ENCODE measurements at places on chromosomes 1 and 21. TPM values are rescaled to one million over a fixed set of nuclear protein-coding genes. Genes with fewer than 3 reads are reported as not detected.

GRCh38 chr1:228471762-228472398, 15.3 kb upstream of the RNF187 start:
- no peak for DNase-seq

DNA sequence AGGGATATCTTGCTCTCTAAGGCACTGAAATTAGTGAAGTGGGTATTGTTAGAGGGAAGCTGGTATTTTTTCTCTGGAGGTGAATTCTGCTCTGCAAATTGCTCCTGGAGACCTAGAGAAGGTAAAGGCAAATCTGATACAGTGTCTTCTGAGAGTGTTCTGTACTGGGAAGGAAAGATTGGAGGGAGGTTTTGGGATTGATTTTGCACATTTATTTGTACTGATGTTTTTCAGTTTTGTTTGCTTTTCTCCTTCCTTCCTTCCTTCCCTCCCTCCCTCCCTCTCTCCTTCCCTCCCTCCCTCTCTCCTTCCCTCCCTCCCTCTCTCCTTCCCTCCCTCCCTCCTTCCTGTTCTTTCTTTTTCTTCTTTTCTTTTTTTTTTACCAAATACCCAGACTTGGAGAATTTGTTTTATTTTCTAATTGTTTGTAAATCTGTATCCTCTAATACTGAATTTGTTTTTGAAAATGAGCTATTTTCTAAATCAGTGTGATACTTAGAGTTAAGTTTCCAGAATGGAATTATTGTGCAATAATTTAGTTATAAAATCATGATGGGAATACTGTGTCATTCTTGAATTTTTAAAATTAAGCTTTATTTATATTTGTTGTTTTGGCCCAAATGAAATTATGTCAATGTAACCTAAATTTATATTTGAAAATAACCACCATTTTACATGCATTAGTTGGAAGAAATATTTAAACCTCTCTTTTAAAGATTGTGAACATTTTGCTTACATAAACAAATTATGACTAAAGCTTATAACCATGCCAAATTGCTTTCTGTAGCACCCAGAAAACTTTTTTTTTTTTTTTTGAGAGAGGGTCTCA, 4.9 kb downstream of the CMPK1 start:
- no peak for DNase-seq

- DNase-seq, result no peak
Observed at GRCh38 chr1:179976970-179977651, 22.5 kb downstream of the CEP350 start.

DNA sequence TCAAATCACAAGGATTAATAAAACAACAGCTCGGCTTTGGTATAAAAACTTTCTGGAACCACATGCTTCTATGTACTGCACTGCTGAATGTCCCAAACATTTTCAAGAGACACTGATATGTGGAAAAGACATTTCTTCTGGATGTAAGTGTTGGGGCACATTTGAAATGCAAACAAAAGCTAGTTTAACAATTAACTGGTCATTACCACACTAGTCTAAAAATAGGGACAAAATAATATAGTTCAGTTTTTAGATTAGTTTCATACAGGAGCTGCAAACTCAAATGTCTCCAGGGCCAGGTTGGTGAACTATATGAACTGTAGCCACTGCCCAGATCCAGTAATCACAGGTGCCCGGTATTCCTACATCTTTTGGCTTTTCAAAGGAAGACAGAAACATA, 3.2 kb downstream of the IL23R start:
- DNase-seq, result no peak

GRCh38 chr1:81430955-81431623, 369.6 kb upstream of the ADGRL2 start:
- no peak for DNase-seq

- no peak for DNase-seq
Observed at GRCh38 chr21:36800734-36801133, 101.8 kb downstream of the SIM2 start.

DNA sequence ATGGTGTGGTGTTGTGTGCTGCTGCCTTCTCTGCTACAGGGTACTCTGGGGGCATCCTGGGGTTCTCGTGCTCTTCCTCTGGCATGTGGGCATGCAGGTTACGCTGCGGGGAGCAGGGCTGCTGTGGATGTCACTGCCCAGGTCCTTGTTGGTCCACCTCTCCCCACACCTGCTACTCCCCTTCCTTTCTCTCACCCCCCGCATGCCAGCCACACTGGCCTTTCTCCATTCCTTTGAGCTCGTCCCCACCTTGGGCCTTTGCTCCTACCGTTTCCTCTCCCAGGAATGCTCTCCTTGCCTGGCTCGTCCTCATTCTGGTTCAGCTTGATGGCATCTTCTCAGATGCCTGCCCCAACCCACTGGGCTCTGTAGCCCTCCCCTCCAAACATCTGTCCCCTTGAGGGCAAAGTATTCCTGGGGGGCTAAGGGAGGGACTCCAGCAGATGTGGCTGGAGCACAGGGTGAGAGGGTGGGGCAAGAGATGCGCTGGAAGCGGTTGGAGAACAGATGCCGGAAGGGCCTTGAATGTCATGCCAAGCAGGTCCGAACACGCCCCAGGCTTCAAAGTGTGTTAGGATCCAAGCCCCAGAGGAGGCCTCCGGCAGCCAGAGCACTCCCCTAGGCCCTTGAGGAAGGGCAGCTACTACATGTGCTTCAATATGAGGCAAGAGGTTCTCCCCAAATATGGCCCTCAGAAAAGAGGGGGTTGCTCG, 23.4 kb downstream of the DMRTB1 start:
- no peak for DNase-seq

DNA sequence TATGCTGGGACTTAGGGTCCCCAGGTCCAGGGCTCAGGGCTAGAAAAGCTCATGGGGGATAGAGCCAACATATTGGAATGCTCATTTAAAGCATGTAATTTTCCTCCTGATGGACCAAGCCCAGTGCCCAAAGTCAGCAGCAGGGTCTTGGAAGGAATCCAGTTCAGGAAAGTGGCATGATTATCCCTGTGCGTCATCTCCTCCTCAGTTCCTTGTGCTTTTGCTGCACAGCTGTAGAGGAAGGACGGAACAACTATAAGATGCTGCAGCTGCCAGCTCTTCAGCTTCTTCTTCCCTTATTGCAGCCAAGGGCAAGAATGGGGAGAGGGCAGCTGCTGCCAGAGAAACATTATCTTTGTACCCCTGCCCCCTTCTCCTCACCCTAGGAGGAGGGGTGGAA, 58.4 kb downstream of the OVGP1 start:
- no peak for DNase-seq

DNA sequence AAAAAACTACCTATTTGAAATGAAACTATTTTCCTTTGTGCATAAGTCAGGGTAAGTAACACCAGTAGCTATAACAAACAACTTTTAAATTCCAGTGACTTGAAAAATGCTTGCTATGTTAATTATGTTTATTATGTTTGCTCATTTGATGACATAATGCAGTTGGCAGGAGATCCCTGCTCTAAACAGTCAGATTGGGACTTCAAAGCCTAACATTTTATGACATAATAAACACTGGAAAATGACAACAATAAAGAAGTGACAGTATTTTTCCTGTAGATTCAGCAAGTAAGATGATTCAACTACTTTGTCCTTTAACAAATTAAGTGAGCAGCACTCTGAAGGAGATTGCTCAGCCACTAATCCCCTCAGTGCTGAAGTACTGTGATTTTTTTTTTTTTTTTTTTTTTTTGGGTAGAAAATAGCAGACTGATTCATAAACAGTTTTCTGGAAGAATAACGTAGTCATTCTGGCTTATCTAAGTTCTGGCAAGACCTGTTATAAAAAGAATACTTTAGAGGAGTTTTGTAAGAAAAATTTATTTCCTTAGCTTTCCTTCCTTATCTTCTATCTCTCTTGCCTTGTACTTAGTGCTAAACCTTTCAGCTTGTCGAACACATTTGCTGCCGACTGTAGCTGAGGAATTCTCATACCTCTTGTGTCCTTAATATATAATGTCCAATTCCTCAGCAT, 207.2 kb downstream of the PTGER3 start:
- no peak for DNase-seq

GRCh38 chr1:37169241-37169640, 134.9 kb upstream of the GRIK3 start:
- no peak for DNase-seq

- DNase-seq, result no peak
Observed at GRCh38 chr1:12506281-12507280, 111.4 kb downstream of the DHRS3 start.

DNA sequence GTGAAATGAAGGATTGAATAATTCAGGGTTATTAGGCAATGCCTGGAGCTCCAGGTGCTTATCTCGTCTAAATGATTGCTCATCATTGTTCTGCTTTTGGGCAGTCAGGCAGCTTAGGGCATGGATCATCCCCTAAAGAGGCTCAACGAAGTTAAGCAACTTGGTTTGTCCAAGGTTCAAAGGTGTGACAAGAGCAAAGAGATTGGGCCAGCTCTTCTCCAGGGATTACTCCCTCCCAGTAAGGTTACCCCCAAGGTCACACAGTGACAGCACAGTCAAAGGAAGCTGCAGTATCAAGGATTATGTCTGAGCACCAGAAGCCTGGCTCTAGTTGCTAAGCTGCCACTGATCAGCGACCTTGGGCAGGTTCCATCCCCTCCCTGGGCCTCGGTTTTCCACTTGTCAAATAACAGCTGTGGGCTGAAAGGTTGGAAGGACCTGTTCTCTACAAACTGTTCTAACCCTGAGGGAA, 6.8 kb downstream of the ETNK2 start:
- DNase-seq, result no peak

DNA sequence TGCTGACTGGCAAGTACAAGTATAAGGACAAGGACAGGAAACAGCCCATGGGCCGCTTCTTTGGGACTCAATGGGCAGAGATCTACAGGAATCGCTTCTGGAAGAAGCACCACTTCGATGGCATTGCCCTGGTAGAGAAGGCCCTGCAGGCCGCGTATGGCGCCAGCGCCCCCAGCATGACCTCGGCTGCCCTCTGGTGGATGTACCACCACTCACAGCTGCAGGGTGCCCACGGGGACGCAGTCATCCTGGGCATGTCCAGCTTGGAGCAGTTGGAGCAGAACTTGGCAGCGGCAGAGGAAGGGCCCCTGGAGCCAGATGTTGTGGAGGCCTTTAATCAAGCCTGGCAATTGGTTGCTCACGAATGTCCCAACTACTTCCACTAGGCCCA, 32.0 kb downstream of the SLC16A1 start:
- DNase-seq, result no peak

GRCh38 chr1:204709960-204710912, 24.7 kb upstream of the LRRN2 start:
- DNase-seq, result no peak

DNA sequence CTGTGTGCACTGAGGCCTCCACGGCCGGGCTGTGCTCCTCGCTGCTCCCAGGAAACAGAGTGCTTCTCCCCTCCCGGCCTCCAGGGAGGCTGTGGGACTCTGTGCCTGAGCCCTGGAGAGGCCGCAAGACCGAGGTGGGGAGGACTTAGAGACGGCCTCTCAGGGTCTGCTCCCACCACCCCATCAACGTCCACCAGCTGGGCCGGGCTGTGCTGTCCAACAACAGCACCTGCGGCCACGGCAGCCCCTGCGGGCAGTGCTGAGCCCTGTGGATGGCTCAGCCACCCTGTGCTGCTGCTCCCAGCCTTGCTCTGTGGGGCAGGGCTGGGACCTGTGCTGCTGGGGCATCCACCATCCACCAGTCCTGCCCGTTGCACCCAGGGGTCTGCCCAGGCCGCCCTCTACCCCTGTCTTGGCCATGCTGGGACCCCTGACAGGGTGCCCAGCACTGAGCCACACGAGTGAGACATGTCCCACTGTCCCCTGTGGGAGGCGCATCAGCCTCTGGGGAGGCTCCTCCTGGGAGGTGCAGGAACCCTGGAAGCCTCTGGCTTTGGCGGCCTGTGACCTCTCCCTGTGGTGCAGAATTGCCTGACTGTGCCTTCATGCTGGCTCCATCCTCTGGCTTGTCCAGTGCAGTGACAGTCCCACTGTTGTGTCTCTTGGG, 31.2 kb upstream of the LRRC3 start:
- DNase-seq, result peak; percentile 58

GRCh38 chr1:72634946-72635345, 352.6 kb upstream of the NEGR1 start:
- no peak for DNase-seq

DNA sequence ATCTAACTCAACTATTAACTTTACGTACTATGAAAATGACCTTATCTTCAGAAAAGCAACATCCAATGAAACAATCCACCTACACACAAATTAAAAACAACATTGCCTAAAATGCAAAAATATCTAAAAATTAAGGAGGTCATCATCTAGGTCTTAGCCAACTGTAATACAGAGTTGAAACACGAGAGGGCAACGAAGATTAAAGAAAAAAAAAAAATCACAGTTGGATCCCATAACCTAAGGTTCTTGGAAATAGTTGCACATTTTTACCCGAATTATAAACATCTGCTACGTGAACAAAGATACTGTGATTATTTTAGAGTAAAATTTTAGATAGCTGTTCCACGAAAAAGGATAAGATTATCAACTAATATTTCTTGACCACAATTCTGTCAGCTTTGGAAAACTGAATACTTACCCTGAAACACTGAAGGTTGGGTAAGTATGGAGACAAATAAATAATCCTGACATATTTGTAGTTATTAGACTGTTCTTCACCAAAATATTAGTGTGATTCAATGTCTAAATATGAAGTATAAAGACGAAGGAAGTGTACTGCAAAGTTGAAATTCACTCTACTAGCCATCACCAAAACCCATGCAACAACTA, 88.0 kb upstream of the AK4 start:
- no peak for DNase-seq

DNA sequence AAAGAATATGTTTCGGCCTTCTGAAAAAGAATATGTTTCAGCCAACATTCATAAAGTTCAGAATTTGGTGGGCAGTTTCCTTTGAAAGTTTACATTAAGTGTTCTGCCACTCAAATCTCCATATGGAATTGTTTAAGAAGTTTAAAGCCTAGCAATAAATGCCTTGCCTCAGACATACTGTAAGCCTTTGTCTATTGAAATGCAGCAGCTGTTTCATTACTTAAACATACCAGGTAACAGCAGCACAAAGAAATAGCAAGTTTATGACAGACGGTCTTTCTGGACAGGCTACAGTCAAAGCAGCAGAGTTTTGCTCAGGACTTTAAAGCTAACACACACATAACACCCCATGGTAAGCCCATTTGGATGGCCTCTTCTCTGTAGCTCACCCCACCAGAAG, 38.5 kb upstream of the C1orf105 start:
- no peak for DNase-seq

GRCh38 chr1:168485048-168485447, 58.7 kb downstream of the XCL2 start:
- DNase-seq, result no peak

DNA sequence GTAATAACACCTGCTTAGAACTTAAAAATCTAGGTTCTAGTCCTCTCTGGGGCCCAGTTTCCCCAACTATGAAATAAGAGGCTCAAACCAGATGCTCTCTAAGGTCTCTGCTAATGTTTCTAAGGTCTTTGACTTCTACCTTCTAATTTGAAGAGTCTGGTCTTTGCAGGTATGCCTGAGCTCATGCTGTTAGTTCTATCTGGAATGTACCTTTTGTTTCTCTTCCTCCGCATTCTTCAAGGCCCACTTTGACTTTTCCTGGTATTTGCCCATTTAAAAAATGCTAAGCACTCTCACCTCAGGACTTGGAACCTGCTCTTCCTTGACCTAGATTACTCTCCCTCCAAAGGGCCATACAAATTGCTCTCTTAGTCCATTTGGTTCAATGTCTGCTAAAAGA, 13.5 kb downstream of the SLC35D1 start:
- DNase-seq, result no peak

The FLG2 gene
- not detected for total RNA-seq

The NDUFV3 gene
- total RNA-seq, result 38.8 TPM

The DYNLT4 gene
- not detected for total RNA-seq

The RUNX3 gene
- total RNA-seq, result 76.3 TPM

The SYTL1 gene
- 67.5 TPM for total RNA-seq

The OLFM3 gene
- total RNA-seq, result not detected

The OR2T35 gene
- not detected for total RNA-seq
